ENCODE measurements at places on chromosomes 5 and 9.

DNA sequence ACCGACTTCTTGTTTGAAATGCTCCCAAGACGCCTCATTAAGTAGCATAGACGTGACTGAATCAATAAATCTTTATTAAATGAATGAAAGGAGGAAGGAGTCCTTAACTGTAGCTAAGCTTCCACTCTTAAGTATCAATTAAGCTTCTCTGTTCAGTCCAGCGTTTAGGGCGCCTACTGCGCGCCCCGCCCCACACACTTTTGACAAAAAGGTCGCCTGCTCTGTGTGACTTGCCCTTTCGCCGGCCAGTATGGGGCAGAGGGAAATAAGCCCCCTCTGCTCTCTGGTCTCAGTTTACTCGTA is 662 bp upstream of the DOLPP1 start:
- DNase-seq: no peak

DNA sequence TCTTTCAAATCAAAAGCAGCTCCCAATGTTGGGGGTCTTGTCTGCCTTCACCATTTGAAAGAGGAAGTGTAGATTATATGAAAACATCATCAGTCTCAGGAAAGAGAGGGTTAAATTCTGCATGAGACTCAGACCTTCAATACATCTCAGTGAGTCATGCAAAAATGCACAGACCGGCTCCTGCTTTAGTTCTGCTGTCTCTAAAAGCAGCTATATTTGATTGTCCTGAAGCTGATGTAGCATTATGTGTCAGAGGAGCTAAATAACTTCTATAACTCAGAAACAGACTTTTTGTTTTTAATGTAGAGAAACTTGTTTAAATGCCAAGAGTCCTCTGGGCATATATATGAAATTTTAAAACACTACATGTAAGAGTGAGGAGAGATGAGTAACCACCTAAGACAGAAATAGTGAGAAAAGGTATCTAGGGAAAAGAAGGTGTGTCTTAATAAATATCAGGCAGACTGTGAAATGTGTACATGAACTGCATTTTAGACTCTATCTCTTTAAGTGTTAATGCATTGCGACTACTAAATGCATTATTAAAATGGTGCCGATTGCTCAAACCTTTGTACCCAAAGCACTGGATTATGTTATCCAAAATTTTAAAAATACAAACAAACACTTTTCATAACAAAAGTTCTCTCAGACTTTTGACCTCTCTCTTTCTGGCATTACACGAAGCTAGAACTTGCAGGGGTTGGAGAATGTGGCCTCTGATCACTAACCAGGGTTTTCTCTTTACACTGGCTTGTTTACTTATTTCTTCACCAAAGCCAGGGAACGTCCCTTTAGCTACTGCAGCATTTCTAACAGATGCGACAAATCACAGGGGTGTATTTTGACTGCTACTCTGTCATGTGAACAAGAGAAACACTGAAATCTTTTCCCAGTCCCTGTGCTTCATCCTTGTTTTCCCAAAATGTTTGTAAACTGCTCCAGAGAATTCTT is 302.3 kb downstream of the ARL15 start:
- no peak for DNase-seq

GRCh38 chr5:32471784-32472183 is 27.2 kb upstream of the ZFR start:
- no peak for DNase-seq

- no peak for DNase-seq
These were observed 17.0 kb upstream of the NDUFS4 start for GRCh38 chr5:53543401-53543800.

GRCh38 chr9:130118841-130119518 is 53.2 kb upstream of the NCS1 start:
- DNase-seq: no peak

GRCh38 chr5:136620621-136621020 is 255.3 kb upstream of the TRPC7 start:
- no peak for DNase-seq

DNA sequence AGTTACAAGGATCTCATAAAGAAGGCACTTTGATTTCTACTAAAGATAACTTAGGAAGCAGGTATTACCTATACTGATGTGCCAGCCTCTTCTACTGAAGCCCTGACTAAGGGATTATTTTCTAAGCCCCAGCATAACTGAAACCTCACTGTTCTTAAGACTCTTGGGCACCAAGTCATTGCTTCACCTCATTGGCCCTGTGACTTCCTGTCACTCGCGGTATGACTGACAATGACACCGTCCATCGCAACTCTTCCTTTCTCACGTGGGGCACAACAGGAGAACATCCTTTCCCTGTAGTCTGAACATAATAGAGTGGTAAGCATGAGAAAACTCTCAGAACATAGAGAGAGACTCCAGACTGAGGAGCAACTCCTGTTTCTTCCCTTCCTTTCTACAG is 6.4 kb downstream of the OR2V2 start:
- DNase-seq: no peak

- no peak for DNase-seq
These were observed 427.4 kb downstream of the CETN3 start for GRCh38 chr5:89981878-89982773.

DNA sequence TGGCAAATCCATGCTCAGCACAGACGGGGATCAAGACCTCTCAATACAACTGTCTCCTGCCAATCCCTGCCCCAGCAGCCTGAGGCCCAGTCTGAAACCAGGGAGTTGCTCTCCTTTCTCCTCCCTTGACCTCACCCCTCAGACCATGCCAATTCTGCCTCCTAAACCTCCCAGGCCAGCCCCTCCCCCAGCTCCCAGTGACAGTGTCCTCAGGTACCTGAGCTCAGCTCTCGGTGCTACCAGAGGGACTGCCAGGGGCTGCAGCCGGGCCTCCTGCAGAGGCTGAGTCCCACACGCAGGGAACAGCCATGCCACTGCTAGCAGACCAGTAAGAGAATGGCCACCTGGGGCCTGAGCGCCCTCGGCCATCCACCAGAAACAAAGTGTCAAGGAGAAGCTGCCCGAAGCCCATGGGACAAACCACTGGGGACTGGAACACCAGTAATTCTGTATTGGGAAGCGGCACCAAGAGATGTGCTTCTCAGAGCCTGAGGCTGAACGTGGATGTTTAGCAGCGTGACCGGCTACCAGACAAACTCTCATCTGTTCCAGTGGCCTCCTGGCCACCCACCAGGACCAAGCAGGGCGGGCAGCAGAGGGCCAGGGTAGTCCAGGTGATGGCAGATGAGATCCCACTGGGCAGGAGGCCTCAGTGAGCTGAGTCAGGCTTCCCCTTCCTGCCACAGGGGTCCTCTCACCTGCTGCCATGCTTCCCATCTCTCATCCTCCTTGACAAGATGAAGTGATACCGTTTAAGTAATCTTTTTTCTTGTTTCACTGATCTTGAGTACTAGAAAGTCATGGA is 557 bp upstream of the IL3 start:
- no peak for DNase-seq

DNA sequence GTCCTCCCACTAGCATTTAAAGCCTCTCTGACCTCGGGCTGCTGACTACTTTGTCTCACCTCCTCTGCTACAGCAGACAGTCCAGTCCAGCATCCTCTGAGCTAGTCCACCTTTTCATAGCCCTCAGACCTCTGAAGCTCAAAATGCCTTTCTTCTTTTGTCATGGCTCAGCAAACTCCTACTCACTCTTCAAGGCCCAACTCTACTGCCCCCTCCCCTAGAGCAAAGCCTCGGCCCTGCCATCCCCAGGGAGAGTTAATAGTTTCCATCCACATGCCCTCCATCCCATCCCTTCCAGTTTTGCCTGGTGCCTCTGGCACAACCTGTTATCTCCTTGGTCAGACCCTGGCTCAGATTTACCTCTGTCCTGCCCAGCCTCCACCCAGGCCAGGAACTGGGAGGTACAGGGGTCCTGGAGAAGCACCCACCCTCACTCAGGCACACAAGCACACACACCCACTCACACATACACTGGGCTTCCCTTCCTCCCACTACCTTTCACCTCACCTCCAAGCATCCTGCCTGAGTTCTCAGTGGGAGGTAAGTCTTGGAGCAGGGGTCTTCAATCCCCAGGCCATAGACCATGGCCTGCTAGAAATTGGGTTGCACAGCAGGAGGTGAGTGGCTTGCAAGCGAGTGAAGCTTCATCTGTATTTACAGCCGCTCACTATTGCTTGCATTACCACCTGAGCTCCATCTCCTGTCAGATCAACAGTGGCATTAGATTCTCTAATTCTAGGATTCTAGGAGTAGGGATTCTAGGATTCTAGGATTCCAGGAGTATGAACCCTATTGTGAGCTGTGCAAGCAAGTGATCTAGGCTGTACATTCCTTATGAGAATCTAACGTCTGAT is 18.1 kb downstream of the PDLIM4 start:
- no peak for DNase-seq

DNA sequence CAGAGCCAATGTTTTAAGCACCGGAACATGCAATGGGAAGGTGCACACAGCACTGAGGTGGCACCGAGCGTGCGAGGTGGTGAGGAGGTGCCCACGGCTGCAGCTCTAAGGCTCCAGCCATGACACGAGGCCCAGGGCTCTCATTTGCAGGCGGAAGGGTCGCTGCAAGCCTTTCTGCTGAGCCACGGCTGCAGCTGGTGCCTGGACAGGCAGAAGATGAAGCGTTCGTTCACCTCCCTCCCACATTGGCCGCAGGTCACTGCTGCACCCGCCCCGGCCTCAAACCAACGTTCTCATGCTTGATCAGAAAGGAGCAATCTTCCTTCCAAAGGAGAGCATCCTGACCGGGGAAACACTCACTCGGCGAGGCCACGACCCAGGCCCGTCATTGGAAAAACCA is 4.5 kb upstream of the INPP5E start:
- no peak for DNase-seq

GRCh38 chr5:119158144-119158543 is 87.3 kb downstream of the DMXL1 start:
- no peak for DNase-seq

- DNase-seq: peak; percentile 58
These were observed 9.1 kb upstream of the KIF12 start for GRCh38 chr9:114108016-114108833.

DNA sequence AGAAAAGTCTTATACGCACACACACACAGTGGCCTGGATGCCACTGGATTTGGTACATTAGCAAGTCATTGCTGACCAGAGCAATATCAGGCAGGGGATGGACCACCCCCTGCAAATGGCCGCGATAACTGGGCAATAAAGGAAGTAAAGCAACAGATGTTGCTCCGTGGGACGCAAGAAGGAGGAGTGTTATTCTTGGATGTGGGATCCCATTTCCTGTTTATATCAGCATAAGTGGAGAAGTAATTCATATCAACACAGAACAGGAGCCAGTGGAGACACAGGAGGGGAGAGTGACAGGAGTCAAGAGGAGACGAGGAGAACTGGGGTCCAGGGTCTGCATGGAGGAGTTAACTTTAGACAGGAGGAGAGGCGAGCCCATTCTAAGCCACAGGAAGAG is 18.4 kb downstream of the RUFY1 start:
- no peak for DNase-seq

DNA sequence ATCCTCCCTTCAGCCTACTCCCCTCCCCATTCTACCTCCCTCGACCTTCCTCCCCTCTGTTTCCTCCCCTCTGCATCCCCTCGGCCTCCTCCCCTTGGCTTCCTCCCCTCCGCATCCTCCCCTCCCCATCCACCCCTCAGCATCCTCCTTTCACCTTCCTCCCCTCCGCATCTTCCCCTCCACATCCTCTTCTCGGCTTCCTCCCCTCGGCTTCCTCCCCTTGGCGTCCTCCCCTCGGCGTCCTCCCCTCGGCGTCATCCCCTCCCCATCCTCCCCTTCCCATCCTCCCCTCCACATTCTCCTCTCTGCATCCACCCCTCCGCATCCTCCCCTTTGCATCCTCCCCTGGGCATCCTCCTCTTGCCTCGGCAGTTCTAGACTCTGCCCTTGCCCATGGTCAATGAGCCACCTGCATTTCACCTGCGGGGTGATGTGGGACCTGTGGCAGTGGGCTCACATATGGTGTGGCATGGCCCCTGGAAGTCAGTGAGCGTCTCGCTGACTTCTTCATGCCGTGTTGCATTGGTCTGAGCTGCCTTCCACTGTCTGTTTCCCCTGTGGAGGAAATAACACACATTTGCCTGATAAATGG is 113.0 kb downstream of the WNK2 start:
- DNase-seq: no peak

GRCh38 chr5:87582149-87582548 is 169.4 kb upstream of the CCNH start:
- DNase-seq: no peak

- no peak for DNase-seq
These were observed 69.3 kb downstream of the SH3RF2 start for GRCh38 chr5:146005723-146006122.

All from caudate nucleus (tissue), 63 donors.